Stimulated activated CD4-positive, alpha-beta T cell treated with anti-CD3 and anti-CD28 coated beads, Interleukin-12 subunit alpha, Interleukin-12 subunit beta, amount 100 ng/mL, for 48 hours (primary cell): ENCODE measurements at places on chromosomes 7 and 10.

DNA sequence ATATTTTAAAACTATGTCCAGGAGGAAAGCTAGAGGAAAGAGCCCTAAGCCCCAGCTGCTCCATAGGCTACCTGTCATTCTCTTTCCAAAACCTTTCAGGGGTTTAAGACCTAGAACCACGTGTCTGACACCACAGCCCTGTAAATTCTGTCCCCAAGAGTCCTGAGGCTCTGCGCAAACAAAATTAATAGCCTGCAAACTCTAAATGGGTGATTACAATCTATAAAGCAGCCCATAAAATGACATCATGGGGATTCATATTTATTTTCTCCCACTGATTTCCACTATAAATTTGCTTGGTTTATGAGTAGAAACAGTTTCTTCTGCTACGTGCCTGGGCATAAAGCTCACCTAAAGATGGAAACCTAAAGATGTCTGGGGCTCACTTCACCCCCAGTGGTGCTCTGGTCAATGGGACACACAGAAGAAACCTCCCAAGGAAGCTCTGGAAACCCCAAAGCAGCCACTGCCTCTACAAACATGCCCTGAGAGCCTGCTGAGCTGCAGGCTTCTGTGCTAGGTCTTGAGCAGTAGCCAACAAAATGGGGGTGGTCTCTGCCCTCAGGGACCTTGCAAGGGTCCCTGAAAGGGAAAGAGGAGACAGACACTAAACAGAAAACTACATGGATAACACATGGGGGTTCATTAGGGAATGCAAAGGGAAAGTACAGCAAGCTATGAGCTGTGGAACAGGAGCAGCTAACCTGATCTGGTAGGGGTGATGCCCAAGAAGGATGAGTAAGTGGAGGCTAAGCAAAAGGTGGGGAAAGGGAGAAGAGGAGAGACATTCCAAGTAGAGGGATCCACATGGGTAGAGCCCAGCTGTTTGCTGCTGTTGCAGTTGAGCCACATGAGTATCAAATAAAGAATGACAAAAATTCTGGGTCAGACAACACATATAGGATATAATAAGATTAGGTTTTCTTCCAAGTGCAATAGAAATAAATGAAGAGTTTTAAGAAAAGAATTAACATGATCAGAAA lies 331.7 kb downstream of the KCNMA1 start:
- no peak for DNase-seq

DNA sequence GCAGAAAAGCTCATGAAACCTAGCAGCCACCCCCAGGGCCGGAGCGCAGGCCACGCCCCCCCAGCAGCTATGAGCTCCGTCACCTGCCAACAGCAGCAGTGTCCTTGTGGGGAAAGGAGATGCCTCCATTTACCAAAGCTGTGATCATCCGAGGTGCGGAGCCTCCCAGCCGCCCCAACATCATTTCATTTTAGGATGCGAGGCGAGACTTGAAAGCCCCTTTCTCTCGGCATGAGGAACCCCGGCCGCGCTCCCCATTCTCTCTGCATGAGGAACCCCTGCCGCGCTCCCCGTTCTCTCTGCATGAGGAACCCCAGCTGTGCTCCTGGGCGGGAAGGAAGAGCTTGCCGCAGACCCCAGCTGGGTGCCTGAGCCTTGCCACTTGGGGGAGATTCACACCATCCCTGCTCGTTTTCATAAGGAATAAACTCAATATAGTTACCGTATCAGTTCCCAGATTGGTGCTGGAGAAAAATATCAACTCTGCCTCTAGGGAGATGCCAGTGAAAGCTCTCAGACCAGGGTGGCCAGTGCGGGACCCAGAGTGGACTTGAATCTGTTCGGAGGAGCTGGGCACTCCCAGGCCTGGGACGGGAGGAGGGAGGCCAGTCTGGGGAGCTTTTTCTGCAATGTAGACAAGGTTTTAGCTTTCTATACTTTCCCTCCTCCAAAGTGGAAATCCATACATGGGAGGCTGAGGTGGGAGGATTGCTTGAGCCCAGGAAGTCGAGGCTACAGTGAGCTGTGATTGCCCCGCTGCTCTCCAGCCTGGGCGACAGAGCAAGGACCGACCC lies 35.0 kb downstream of the JAKMIP3 start:
- no peak for DNase-seq

DNA sequence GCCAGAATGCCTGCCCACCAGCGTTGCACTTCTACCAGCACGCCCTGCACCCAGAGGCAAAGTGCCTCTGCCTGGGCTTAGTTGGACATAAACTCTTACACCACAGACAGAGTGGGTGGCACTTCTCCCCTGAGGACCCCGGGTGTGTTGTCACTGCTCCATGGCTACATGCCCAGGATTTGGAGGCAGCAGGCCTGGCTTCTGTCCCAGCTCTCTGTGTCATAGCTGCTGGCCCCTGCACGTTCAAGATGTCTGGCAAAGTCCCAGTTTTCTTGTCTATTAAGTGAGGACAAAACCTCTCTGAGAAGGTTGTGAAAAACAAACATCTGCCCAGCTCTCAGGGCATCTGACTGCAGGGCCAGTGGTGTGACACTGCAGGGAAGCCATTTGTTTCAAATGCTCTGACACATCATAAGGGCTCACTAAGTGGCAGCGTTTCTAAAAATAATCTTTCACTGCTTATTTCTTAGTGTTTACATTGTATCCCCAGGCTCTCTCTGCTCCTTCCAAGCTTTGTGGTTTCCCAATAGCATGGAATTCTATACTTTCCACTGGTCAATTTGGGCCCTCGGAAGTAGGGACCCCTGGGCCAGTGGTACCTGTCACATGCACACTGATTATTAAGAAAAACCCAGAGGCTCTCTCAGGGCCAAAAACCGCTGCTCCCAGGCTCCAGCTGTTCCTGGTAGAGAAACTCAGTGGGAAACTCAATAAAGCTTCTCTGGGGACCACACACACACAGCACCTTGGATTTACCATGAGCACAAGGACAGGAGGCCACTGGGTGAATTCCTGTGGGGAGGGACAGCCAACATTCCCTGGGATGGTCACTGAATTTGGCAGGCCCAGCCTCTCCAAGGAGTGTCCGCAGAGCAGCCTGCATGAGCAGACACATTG lies 86.2 kb upstream of the ANLN start:
- no peak for DNase-seq

DNA sequence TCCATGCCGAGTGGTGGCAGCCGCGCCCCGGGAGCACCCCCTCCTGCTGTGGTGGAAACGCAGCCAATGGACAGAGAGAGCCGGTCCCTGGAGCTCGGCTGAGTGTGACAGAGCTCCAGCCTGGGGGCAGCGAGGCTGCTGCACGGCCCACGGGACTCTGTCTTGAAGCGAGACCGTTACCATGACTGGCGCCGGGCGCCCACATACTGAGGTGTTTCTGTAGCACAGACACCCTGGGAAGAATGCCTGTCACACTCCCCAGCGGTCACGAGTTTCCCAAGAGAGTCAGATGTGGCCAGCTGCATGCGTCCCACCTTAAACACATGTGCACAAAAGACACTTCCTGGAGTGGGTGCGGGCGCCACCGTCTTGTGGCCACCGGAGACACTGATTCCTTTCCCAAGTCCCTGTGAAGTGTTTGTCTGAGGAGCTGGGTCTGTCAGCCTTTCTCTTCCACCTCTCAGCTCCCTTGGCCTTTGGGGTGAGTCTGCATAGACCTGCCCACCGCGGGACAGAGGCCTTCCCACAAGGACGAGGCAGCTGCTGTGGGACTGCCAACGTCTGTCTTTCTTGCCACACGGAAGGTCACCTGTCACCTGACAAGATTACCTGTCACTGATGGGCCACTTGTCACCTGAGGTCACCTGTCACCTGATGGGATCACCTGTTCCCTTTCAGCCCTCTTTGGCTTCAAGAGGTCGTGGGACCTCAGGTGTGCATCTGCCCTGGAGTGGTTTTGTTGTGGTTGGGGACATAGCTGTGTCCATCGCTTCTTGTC lies 94.6 kb downstream of the DNAJB6 start:
- no peak for DNase-seq

GRCh38 chr10:91924212-91925021 lies 847 bp downstream of the BTAF1 start:
- no peak for DNase-seq
